ENCODE measurements at places on chromosomes 2 and 18.
A peak's percentile ranks its signal among the peaks of the same experiment; 100 is the strongest.

GRCh38 chr2:168731616-168732015 is 70.8 kb upstream of the NOSTRIN start:
- no peak for DNase-seq

DNA sequence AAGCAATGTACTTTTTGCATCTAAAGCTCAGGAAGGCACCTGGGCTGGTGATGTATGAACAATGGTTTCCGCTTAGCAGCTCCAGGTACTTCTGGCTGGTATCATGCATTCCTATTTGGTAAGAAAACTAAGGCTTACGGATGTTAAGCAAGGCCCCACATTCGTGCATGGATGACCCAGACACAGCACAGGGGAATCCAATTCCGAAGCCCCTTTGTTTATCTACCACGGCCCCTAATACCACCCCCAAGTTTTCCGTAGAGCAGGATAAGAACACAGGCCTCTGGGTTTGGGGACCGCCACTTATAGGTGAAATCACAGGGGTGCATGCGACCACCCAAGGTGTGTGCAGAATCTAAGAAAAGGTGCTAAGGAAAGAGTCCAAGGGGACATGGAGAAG is 192.1 kb upstream of the ID2 start:
- DNase-seq = no peak

- DNase-seq = no peak
These were observed 137.2 kb downstream of the TFCP2L1 start for GRCh38 chr2:121147766-121148165.

DNA sequence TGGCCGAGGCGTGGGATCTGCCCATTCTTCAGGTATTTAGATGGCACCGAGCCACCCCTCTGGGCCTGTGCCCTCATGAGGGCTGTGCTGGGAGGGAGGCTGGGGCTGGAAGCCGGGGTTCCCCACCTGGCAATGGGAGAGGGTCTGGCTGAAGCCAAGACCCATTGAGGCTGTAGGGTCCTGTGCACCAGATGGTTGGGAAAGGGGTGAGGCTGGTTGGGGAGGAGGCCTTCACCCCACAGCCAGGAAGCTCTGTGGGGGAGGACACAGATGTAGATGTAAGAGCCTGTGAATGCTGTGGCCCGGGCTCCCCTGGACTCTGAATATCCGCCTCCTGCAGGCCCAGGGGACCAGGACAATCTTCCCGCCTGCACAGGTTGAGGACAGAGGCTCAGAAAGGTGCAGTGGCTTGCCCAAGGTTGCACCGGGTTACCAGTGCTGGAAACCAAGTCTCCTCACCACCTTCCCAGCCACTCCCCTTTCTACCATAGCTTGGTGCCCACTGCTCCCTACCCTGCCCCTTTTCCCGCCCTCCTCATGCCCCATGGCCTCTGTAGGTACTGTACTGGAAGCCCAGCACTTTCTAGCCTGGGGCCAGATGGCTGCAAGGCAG is 49.7 kb downstream of the PDCL3 start:
- no peak for DNase-seq

DNA sequence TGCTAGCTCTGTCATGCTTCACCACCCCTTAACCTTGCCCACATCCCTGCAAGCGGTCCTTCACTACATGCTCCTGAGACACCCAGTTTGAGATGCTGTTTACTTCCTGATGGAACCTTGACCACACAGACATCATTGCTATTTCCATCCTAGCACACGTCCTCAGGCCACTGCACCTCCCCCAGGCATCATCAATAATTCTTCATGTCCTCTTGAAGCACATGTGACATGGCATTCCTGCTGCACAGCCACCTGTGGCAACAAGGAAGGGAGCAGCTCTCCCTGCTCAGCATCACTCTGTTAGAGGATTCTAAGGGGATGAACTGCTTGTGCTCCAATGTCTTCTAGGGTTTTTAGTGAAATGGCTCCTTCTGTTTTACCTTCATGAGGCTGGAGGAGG is 26.1 kb upstream of the ST3GAL5 start:
- DNase-seq = no peak

DNA sequence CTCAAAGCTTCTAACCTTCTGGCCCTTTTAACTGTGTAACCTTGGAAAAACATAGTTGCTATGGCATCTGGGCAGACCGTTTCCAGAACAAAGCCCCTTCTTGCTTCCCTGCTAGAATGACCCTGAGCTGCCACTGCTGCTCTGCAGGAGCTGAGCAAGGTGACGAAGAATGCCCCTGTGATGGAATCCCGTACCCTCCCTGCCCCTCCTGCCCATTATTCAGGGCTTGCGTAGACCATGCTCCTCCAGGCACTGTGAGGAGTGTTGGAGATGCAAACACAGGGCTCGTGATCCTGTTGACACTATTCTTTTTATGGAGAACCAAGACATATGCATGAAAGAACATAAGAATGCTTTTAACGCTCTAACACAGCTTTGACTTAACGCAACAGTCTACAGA is 191.1 kb downstream of the CDH2 start:
- no peak for DNase-seq

DNA sequence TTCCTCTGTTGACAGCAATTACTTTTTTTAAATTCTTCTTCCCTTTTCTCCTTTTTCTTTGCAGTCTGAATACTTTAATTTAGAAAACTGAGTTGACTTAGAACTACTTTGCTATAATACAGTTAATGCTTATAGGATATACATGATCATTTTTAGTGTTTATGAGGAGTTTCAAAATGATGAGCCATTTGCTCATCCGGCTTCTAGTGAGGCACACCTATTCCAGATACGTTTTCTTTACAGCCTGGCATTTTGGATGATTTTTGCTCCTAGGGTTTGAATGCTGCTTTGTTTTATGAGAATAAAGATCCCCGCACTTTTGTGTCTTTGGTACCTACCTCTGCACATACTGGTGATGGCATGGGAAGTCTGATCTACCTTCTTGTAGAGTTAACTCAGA is 52.8 kb downstream of the EIF5B start:
- DNase-seq = no peak

GRCh38 chr2:46267616-46268015 is 29.6 kb upstream of the EPAS1 start:
- DNase-seq = no peak

DNA sequence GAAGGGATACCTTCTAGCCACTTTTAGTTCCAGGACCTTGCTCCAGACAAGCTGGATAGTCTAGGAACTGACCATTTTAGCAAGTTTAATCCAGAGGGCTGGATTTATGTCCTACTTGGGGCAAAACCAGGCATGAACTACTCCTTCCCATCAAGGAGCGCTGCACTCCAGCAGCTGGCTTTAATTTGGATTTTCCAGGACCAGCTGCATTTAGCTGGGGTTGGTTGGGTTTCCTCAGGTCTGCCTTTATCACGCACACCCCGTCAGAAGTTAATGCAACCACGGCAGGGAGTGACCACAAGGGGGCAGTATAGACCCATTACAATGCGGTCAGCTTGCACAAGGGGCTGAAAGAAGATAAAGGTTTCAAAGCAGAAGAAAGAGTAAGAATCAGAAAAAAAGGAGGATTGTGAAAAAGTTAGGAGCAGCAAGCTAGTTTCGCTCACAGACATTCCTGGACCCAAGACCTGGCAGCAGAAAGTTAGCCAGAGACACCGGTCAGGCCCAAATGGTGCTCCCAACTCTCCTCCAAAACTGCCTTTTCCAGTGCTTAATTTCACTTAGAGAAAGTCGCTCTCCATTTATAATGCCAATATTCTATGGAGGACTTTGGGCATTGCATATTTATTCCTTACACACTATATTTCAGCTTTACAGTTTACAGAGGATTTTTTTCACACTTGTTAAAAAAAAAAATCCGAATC is 40.1 kb downstream of the SLC4A1AP start:
- DNase-seq = peak; percentile 77

GRCh38 chr2:99338029-99338585 is 918 bp downstream of the EIF5B start:
- no peak for DNase-seq

DNA sequence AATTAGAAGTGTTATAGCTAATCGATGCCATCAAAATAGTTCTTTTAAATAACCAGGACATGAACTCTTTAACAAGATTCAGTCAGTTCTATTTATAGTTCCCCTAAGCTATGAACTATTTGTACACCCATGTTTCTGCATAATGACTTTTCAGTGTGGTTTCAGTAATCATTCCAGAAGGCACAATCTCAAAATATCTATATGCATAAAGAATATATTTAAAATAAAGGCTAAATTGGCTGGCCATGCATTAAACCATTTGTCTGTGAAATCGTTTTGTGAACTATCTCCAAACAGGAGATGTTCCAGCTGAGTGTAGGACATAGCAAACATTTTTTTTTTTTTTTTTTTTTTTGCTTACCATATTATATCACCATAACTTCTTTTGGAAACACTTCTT is 719.3 kb downstream of the PLCL1 start:
- DNase-seq = no peak

- DNase-seq = no peak
These were observed 133.0 kb downstream of the WDSUB1 start for GRCh38 chr2:159153463-159153862.

DNA sequence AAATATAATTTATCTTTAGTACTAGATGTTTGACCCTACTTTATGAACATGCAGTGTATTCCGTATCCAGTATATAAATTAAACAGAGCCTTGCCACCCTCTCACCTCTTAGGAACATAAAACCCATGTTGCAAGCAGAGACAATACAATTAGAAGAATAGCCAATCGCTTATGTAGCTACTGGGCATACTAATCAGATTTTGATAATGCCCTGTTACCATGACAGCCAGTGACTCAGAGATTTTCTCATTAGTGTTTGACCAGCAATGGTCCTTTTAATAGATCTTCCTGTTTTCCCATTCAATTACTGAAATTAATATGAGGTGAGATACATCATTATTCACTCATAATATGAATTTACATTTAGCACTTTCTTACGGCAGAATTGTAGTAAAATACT is 547.3 kb upstream of the VWC2L start:
- DNase-seq = no peak

- DNase-seq = no peak
These were observed 95.0 kb upstream of the LDAH start for GRCh38 chr2:20917719-20918572.

DNA sequence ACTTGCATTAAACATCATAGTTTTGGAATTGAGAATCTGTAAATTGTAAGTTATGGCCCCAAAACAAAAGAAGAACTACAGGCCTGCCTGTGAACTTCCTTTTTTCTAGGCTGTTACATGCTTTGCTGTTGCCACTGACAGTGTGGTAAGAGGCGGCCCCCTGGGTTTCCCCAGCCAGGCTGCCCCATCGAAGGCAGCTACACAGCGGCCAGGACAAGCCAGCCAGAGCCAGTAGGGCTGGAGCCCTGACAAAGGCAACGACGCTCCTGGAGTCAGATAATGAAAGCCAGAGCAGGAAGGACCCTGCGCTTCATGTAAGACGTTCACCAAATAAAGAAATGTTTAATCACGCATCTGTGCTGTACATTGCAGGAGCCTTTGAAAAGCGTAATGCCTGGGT is 55.0 kb downstream of the ANKRD44 start:
- no peak for DNase-seq

GRCh38 chr2:10413991-10414451 is 34.1 kb downstream of the ODC1 start:
- DNase-seq = no peak

- DNase-seq = peak; percentile 66
These were observed 1.6 kb downstream of the INHBB start for GRCh38 chr2:120347396-120348060.

GRCh38 chr2:10006236-10007161 is 36.9 kb upstream of the KLF11 start:
- DNase-seq = no peak

DNA sequence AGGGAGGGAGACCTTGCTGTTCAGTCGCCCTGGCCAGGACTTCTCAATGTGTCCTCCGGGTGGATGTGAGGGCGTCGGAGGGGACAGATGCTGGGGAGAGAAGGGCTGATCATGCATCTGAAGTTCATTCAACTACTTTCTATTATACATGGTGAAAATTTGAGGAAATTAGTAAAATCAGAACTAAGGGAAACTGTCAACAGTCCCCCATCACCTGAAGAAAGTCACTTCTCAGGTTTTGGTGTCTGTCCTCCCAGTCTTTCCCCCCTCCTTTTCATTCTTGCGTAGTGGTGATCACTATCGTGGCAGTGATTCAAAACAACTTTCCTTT is 17.4 kb upstream of the ACKR3 start:
- DNase-seq = no peak

DNA sequence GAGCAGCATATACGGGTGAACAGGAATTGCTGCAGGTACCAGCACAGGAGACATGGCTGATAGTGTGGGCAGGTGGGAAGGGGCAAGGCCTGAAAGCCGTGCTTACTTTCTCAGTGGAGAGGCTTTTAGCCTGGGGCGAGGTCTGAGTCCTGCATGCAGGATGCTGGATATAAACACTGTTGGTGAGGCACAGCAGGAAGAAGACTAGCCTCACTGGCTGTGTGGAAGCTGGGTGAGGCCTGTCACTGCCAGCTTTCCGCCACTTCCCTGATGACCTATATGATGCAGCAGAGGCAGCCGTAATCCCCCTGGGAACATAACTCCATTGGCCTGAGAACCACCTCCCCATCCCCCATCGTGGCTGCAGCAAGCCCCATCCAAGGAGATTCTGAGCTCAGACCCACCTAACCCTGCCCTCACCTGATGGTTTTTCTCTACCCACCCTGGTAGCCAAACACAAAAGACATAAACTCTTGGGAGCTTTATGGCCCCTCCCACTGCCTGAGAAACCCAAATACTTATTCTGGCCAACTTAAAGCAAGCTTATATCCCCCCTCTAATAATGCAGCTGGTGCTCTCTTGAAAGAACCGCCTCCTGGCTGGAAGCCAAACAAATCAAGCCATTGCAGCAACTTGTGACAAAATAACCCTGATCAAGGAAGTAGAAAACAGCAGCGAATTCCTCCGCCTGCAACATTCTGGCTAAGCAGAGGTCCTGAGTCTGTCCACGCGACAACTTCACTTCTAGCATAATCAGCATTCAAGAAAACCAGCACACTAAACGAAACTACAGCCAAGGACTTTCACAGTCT is 54.6 kb upstream of the DSC1 start:
- DNase-seq = no peak

- DNase-seq = no peak
These were observed 824.9 kb downstream of the DCDC2C start for GRCh38 chr2:4528246-4528645.

- DNase-seq = no peak
These were observed 12.7 kb upstream of the SERPINB7 start for GRCh38 chr18:63762518-63762917.

GRCh38 chr2:237629188-237629534 is 1.8 kb downstream of the LRRFIP1 start:
- DNase-seq = no peak

- no peak for DNase-seq
These were observed 7.0 kb upstream of the TTL start for GRCh38 chr2:112474844-112475486.

GRCh38 chr2:127790694-127791529 is 20.1 kb downstream of the WDR33 start:
- no peak for DNase-seq

GRCh38 chr18:80103231-80103630 is 5.8 kb upstream of the ADNP2 start:
- no peak for DNase-seq

DNA sequence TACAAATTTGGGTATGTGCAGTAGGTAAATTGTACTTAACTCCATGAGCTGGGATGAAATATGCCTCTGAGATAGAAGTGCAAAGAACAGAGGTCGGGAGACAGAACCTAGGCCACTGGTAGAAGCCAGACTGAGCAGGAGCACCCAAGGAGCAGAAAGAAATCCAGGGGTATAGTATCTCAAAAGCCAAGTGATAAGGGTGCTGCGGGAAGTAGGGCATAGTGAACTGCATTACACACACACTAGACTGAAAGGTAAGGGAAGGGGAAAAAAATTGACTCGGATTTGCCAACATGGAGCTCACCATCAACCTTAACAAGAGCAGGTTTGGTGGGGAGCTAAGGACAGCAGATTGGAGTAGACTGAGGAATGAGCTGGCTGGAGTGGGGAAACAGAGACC is 89.3 kb upstream of the TMEM247 start:
- no peak for DNase-seq
